ENCODE measurements at places on chromosomes 16 and 17. TPM values are rescaled to one million over a fixed set of nuclear protein-coding genes. Genes with fewer than 3 reads are reported as not detected.

- no peak for DNase-seq
Observed at GRCh38 chr16:75292691-75293090, 41.3 kb upstream of the BCAR1 start.

DNA sequence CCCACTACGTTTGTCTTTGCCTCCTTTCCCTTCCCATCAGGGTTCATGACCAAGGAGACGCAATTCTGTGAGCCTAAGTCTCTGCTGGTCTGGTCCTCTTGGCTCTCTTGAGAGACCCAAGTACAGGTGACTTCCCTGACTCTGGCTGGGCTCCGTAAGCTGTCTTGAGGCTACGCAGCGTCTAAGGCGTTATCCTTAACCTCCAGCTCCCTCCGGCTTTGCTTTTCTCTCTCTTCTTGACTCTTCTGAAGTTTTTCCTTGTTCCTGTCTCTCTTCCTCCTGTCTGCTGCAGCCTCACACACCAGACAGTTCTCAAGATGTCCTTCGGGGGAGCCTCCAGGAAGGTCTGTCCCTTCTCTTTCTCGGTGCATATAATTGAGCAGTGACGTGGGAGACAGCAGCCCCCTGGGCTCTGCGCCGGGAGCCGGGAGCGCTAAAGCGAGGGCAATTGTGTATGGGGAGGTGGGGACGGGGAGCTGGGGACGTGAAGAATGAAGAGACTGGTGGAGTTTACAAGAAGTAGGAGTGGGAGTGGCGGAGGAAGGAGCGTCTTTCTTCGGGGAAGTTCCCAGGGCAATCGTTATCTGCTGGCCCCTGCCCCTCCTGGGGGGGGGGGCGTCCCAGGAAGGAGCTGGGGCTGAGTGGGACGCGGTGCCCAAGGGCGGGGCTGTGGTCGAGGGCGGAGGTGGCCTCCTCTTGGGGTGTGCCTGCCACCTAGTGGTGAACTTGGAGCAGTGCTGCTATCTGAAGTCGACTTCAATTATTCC lies 6.9 kb upstream of the PIRT start:
- DNase-seq = peak; percentile 90

- DNase-seq = no peak
Observed at GRCh38 chr16:14146445-14146844, 75.3 kb downstream of the MRTFB start.

DNA sequence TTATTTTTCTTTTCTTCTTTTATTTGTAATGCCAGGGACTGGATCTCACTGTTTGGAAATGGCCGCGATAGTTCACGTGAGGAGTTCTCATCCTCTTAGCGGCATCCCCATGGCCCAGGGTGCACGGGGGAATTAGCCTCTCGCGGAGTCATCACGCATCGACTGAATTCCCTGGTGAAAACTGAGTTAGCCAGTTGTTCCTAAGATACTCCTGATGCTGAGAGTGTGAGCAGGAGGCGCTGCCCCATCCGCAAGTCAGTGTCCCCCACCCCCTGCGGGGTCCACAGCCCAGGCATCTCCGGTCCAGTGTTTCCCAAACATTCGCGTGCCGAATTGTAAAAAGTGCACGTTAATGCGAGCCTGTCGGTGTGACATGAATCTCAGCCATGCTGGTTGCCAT lies 277.2 kb downstream of the CPPED1 start:
- DNase-seq = no peak

DNA sequence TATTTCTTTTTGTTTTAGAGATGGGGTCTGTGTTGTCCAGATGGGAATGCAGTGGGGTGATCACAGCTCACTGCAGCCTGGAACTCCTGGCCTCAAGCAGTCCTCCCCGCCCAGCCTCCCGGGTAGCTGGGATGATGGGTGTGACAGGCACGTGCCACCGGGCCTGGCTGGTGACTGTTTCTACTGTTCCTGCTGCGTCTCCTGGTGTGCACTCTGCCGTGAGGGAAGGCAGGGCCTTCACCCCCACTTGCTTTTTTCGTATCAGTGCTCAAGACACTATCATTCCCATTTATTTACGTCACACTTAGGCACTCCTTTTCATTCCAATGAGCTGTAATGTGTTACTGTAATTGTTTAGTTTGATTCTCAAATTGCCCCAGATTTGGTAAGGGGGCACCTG lies 25.3 kb upstream of the PVALEF start:
- DNase-seq = no peak

GRCh38 chr17:65219124-65219523 lies 82.0 kb downstream of the RGS9 start:
- DNase-seq = no peak

GRCh38 chr17:3963237-3964201 lies 718 bp downstream of the ATP2A3 start:
- peak; percentile 64 for DNase-seq

GRCh38 chr17:9646546-9646885 lies 1.2 kb downstream of the USP43 start:
- DNase-seq = no peak

DNA sequence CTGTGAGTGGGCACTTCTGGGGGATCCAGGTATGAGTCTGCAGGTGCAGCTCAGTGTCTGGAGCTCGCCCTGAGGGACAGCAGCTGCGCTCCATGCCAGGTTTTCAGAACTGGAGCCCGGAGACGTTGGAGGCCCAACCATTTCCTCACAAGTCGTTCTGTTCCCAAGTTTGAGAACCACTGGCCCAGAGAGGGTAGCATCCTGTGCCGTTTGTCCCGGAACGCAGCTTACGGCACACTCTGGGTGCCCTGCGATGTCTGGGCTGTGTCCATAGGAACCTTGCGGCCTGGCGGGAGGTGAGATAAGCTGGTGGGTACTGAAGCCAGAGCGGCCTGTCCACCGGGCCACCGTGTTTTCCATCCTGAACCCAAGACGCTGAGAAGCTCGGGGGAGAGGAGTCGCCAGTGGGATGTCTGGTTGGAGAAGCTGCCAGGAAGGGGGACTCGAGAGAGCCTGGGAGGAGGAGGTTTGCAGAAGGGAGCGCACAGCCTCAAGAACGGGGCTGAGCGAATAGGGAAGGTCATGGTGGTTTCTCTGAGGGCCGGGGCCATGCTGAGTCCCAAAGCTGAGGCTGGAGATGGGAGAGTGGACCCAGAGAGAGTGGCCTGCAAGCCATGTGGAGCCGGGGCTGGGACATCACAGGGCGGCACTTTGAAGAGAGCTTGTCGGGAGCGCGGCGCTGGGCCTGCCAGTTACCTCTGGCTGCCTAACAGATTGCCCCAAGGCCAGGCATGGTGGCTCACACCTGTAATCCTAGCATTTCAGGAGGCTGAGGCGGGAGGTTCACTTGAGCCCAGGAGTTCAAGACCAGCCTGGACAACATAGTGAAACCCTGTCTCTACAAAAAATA lies 211.0 kb upstream of the GSE1 start:
- DNase-seq = no peak

- DNase-seq = no peak
Observed at GRCh38 chr17:47325176-47325575, 1.4 kb downstream of the EFCAB13 start.

- peak; percentile 82 for DNase-seq
Observed at GRCh38 chr17:35596530-35597233, 9.6 kb downstream of the AP2B1 start.

GRCh38 chr17:74523308-74523707 lies 8.0 kb downstream of the CD300LB start:
- DNase-seq = no peak

DNA sequence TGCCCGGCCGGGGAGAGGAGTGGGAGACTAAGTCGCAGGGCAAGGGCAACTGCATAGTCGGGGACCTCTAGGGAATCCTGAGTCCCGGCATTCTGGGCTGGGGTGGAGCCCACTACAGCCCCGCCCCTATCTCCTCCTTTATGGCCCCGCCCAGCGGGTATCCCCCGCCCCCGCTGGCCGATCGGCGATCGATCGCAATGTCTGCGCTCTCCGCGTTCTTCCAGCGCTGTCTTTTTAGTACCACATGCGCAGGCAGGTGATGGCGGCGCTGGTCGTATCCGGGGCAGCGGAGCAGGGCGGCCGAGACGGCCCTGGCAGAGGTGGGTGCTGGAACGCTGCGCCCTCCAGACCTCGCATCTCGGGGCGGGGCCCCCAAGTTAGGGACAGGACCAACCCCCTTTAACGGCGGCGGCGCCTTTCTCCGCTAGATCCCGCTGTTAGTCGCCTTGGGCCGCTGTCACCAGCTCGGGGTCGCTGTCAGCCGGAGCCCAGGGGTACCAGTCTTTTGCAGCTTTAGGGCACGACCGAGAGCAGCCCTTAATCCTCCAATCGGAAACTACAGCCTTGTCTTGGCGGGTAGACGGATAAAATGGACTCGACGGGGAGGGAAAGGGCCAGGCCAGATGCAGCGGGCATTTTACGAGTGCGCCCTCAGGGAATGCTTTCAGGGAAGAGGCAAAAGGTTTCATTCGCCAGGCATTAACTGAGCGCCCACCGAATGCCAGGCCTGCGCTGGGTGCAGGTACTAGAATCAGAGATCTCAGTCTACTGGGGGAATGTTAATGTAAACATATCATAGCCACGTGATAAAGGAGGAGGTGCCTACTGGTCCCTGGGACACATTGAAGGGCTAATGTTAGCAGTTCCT lies at the start of gene DPH1:
Gene DPH1, plus strand, starts transcription at position 243 of the 868 bp plus-strand sequence. Its CDS starts 17 bp downstream, at position 260.
- peak; percentile 95 for DNase-seq

Gene SYT17
- total RNA-seq = 49.2 TPM

Gene RUNDC1
- 26.2 TPM for total RNA-seq

Gene G6PC1
- total RNA-seq = not detected

Gene CTF1
- 8.4 TPM for total RNA-seq

Gene STARD3
- total RNA-seq = 81.9 TPM

Gene STH
- not detected for total RNA-seq

Gene TBX2
- total RNA-seq = 79.0 TPM

Data from upper lobe of left lung (tissue), 6 donors.